ENCODE measurements at places on chromosomes 2 and 18. TPM values are rescaled to one million over a fixed set of nuclear protein-coding genes. Genes with fewer than 3 reads are reported as not detected.

The CRYGD gene
- total RNA-seq, result not detected

The ANKAR gene
- 4.1 TPM for total RNA-seq

DNA sequence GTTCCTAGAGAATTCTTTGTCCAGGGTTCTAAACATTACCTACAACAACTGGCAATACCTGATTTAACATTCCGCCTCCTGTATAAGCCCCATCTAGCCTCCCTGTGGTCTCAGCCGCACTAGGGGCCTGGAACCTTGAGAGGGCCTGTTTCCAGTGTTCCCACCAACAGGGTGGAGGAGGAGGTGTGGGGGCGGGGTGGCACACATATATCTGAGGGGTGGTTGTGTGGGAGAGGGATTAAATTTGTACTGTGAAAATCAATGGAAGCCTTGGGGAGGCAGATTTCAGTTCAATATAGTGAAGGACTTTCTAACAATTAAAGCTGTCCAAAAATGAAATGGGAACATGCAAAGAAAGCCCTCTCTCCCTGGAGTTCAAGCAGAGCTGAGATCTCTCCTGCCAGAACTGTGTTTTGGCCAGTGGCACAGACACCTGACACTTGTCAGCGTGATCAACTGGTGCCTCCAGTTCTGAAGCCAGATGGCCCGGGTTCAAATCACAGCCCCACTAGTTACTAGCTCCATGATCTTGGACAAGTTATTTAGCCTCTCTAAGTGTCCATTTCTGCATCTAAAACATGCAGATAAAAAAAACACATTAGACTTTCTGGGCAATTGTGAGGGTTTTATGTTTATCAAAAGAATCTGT is 17.0 kb upstream of the FZD7 start:
- no peak for DNase-seq

- no peak for DNase-seq
These were observed 60.8 kb downstream of the DNER start for GRCh38 chr2:229653531-229653930.

DNA sequence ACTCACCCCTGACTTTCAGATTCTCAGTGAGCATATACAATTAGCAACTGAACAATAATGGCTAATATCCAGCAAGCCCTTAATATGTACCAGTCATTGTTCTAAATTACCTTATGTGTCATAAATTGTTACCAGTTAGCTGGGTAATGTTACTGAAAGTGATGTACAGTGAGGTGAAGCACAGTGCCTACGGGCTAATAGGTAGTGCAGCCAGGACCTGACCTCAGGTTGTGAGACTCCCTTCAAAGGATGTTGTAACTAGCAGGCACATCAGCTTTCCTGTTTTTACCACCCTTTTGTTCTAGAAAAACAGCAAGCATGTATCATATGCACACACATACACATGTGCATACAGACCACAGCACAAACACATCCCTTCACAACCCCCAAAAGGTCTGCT is 258.3 kb downstream of the PHLPP1 start:
- DNase-seq, result no peak

DNA sequence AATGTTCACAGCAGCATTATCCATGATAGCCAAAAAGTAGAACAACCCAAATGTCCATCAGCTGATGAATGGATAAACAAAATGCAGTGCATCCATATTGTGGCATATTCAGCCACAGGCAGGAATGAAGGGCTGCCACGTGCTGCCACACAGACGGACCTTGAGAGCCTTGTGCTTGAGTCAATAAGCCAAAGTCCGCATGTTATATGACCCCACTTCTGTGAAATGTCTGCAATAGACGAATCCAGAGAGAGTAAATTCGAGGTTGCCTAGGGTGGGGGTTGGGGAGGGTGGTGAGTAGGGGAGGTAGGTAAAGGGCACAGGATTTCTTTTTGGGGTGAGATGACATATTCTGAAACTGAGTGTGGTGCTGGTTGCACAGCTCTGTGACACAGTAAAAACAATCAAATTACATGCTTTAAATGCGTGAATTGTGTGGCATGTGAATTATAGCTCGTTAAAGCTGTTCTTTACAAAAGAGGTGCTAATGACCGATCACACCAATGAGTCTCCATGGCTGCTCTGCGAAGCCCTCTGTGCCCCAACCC is 38.9 kb upstream of the LDLRAD4 start:
- no peak for DNase-seq

DNA sequence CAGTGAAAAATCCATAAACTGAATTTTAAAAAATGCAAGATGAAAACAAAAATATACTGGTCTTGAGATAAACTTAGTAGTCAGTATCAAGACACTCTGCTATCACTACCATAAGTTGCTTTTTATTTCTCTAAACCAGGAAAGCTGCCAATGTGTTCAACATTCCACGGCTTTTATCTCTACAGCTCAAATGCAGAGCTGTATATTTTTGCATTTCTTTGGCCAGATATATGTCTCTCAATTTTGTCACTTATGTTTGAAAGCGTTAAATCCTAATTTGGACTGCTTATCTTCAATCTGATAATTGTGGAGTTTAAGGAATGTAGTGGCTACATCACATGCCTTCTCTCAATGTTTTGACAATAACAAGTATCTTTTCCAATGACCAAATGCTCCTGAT is 609.5 kb downstream of the EPHA4 start:
- no peak for DNase-seq

All from Caki2 (cell line).